ENCODE measurements at places on chromosomes 11 and 22.

DNA sequence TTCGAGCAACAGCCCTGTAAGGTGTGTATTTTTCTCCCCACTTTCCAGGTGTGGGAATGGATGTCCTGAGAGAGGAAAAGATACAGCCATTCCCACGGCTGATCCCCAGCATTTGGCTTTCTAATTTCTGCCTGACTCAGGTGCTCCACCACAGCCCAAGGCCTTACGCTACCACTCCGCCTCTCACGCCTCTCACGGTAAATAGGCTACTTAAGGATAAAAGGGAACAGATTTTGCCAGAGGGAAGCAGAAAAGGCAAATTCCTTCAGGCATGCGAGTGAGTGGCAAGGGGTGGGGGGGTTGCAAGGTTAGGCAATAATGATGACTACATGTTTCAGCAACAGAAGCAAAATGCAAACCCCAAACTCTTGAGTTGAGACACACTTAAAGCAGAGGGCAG lies 9.2 kb downstream of the PVALB start:
- DNase-seq: no peak

GRCh38 chr11:62401356-62401755 lies 17.5 kb upstream of the SCGB1A1 start:
- no peak for DNase-seq

DNA sequence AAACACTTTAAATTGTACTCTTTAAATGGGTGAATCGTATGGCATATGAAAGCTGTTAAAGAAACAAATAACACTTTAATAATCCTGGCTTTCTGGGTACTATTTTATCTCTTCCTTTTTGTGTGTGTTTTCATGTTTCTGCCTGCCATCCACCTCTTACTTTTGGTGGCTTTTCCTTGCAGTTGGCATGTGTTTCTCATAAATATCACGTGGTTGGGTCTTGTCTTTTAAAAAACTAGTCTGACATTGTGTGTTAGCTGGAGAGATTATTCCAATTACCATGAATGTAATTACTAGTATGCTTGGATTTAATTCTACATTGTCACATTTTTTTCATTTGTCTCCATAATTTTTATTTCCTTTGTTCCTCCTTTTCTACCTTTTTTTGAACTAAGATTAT lies 262.9 kb upstream of the B3GAT1 start:
- DNase-seq: no peak

GRCh38 chr11:65891219-65892136 lies 1.0 kb downstream of the CCDC85B start:
- DNase-seq: no peak

GRCh38 chr11:66852466-66853241 lies 4.2 kb upstream of the LRFN4 start:
- DNase-seq: no peak

DNA sequence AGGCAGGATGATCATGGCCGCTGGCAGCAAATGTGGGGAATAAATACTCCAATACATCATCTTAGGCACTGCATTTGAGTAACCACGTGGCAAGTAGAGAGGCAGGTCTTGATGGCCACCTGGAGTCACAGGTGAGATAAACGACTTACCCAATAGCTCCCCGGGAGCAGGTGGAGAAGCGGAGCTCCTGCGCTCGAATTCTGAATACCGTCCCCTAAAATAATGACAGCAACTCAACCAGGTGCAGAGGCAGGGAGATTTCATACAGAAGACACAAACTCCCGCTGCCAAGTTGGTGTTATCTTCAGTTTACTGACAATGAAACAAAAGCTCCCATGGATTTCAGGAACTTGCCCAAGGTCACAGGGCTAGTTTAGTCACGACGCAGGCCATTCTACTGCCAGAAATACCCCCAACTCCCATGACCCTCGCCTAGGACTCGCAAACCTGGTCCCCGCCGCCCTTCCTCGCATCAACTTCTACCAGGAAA lies 437 bp downstream of the SLC43A3 start:
- DNase-seq: no peak

GRCh38 chr11:26143566-26144290 lies 188.2 kb upstream of the ANO3 start:
- no peak for DNase-seq
